ENCODE measurements at places on chromosomes 3 and 15.

DNA sequence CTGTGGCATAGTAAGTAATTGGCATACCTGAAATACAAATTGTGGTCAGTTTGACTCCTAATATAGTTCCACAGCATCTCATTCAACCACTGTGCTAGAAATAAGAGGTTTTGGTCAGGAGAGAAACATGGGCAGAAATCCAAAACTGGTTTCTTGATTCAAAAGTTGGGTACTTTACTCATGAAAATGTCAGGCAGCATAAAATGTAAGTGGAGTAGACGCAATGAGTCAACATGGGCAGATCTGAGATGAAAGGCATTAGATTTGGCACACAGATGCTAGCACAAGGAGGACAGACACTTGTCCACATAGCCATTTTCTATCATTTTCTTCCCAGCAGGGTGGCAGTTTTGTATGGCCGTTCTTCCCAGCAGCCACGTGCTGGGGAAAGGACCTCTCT lies 255.8 kb upstream of the CDIN1 start:
- DNase-seq = no peak

DNA sequence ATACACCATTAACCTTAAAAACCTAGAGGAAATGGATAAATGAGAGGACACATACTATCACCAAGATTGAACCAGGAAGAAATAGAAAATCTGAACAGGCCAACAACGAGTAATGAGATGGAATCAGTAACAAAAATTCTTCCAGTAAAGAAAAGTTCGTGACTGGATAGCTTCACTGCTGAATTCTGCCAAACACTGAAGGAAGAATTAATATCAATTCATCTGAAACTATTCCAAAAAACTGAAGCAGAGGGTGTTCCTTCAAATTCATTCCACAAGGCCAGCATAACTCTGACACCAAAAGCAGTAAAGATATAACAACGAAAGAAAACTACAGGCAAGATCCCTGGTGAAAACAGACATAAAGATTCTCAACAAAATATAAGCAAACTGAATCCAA lies 195.8 kb upstream of the GPR149 start:
- no peak for DNase-seq

GRCh38 chr15:54675241-54675640 lies 521.5 kb downstream of the RSL24D1 start:
- no peak for DNase-seq

DNA sequence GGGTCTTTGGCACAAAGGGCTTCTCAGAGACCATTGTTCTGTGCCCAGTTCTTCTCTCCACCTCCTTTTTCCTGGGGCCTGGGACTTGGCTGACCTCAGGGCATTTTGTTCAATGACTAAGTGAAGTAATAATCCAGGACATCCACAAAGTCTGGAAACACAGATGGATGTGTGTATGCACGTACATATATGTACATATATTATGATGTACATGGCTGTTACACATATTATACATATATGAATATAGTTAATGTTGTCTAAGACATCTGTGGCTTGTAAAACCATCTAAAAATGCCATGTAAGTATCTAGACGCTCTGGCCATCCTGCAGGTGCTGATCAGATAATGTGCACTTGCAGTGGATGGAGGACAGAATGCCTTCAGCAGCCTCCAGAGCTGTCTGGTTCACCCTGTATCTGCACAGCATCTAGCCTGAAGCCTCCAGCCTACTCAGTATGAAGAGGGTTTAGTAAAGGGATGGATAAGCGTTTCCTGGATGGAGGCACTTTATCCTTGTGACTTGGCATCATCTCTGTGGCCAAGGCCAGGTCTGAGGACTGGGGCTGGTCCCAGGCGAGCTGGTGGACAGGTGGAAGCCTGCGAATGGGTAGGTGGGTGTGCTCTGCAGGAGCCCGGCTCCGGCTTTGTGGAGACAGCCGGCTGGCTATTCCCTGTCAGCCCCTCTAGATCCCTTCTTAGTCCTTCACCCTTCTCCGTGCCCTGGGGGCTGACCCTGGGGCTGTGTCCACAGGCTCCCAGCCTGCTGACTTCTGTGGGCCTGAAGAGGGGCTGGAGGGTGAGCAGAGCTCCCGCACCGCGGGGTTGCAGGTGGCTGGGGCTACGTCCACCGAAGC lies 88.4 kb downstream of the WNT7A start:
- no peak for DNase-seq

GRCh38 chr3:113374078-113374477 lies 67.2 kb downstream of the CFAP44 start:
- DNase-seq = no peak

- DNase-seq = no peak
Measured at GRCh38 chr3:41683666-41684350, 278.1 kb downstream of the ULK4 start.

DNA sequence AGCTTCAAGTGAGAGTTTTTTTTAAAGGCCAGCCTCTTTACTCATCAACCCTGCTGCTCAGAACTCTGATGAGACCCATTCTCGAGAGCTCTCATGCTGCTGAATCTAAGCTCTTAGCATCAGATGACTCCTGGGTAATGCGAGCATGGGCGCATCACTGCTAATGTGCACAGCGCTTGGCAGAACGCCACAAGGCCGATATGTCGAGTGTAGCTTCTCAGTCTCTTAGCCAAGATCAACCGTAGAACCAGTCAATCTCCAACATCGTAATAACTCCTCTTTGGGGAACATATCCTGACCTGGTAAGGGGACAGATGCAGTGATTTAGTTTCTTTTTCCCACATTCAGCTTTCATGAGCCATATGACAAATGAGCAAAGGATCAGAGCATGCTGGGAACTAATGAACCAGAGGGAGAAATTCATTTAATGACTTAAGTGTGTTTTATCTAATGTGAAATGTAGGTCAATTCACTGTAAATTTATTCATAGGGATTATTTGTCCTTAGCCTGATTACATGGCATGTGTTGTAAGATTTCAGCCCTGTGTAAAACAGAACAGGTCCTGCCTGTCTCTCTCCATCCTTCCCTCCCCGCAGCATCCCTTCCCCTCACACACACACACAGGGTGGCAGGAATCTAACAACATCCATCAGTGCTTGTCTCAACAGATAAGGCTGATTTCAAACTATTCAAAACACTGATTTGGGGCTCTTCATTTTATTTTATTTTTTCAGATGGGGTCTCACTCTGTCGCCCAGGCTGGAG lies 195.4 kb upstream of the C2CD4B start:
- DNase-seq = peak; percentile 7

DNA sequence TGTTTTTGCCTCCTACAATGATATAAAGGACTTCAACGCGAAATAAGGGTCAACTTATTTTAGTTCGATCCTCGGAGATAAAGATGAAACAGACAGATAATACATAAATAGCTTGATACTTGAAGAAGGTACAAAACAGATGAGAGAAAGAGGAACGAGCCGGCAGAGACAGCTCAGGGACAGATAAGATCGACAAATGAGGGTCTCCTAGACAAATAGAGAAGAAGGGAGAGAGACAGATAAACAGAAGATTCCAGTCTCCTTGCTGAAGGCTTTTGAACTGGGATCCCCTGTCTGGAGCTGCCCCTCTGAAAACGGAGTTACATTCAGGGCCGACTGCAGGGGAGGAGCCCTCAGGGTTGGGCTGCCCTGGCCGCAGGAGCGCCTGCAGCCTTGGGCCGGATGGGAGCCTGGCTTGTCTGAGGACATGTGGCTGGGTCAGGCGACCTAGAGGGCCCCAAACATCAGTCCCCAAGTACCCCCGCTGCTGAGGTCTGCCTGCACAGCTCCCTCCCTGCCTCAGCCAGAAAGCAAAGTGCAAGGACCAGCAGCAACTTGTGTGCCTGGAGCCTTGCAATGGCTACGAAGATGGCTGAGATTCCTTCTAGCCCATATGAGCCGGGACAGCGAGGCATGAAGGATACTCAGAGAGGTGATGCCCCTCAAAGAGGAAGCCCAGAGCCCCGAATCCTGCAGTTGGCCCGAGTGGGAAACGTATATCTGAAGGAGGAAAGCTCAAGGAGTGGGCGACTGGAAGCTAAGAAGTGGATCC lies 926 bp upstream of the SKOR1 start:
- no peak for DNase-seq

- no peak for DNase-seq
Measured at GRCh38 chr3:5149306-5149880, 27.3 kb downstream of the ARL8B start.

DNA sequence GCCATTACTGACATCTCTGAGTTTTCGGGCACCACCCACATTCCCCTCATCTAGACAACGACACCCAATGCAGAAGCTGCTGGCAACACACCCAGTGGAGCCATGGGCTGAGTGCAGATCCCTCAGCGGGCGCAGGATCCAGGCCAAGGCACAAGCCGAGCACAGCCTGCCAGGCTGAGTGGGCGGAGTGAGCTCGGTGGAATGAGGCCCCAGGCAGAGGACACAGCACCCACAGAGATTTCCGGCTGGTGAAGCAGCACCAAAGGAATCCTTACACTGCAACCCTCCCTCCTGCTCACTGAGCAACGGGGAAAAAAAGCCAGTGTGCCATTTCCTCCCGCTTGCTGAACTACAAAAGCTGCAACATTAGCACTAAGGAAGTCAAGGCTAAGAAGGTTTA lies 34.3 kb downstream of the ZMAT3 start:
- DNase-seq = no peak

DNA sequence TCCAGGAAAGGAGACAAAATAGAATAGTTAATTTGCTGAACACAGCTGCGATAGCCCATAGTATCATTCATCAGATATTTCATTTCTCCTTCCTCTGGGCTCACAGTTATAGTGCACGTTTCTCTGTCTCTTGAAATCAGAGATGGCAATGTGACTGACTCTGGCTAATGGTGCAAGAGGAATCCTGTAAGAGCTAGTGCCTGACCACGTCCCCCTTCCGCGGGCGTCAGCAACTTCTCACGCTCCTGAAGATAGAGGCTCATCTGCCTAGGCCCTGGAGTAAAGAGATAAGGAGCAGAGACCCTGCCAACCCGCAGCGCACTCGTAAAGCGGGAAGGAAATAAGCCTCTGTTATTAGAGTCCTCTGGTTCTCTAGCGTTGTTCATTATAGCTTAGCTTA lies 391.8 kb downstream of the VPS13C start:
- DNase-seq = no peak

DNA sequence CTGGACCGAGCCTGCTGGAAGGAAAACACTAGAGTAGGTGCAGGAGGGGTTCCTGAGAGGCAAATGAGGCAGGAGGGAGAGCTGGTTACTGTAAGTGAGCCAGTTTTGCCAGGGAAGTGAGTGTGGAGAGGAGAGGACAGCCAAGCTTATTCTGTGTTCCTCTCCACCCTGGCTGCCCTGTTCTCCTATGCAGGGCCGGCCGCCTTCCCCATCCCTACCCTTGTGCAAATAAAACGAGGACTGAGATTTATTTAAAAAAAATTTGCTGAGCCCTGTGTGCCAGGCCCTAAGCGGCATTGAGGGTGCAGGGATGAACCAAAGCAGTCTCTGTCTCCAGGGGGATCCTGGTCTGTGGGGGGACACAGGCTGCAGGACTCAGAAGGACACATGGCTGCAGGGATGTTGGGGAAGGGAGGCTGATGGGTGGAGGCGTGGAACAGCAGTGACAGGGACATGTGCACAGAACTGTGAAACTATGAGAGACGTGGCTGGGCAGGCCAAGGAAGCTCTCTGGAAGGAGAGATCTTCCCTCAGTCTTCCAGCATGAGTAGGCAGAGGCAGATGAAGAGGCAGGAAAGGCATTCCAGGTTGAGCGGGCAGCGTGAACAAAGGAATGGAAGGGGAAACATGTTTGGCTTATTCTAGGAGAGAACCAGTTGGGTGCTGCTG lies 12.1 kb downstream of the CORO2B start:
- DNase-seq = no peak

- no peak for DNase-seq
Measured at GRCh38 chr15:57320631-57321220, 55.6 kb upstream of the CGNL1 start.

GRCh38 chr3:43191116-43191515 lies 85.2 kb upstream of the POMGNT2 start:
- no peak for DNase-seq

DNA sequence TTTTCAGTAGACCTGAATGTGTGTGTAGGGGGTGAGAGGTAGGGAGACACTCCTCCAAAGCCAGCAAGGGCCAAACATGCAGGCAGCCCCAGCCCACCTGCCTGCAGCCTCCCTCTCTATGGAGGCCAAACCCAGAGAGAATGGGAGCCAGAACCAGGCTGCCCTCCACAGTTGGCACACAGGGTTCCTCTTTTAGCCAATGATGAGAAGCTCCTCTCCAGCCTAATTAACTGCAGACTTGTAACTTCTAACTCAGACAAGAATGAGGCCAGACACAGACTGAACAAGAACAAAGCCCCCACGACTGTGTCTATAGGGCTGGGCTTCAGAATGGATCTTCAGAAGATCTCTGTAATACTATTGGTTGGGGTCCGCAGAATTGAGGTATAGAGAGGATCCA lies 12.3 kb upstream of the TLE3 start:
- DNase-seq = no peak

- DNase-seq = peak; percentile 50
Measured at GRCh38 chr15:96418146-96418545, 87.6 kb downstream of the NR2F2 start.

DNA sequence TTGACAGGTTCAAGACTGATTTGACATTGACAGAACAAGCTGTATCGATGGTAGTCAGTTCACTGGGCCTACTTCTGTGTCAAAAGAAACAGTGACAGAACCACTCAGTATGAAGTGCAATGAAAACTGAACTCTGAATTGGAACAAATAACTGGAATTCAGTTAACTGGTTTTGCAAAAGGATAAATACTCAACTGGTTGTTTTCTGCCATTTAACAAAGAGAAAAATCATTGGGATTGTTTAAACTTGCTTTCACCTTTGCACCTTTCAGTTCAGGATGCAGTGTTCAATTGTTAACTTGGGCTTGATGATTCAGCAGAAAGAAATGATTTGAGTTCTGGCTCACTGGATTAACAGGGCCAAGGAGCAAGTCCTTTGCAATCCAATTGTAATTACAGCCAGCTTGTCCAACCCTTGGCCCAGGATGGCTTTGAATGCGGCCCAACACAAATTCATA lies 4.9 kb downstream of the BTD start:
- no peak for DNase-seq

DNA sequence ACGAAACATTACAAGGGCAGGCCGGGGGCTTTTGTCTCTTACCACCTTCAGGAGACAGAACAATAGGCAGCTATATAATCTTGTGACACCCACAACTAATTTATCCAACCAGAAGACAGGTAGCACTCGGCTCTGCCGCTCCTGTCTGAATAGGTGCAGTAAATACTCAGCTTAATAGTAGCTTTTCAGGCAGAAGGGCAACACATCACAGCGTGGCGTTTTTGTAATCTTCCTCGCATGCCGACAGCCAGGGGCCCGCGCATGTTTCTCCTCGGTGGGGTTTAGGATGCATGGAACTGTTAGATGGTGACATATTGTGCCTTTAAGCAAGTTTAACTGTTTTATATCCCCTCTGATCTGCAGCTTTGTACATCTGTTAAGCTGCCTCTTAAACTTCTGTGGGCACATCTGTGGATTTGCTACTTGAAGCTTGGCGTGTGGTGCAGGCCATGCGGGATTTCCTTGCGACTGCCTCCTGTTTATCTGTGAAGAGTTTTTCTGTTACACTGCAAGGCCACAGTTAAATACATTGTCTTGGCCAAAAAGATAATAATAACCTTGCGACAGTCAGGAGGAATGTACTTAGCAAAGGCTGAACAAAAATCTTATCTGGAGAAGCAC lies 123.2 kb upstream of the BNIP2 start:
- peak; percentile 63 for DNase-seq

- no peak for DNase-seq
Measured at GRCh38 chr15:63396152-63396928, 14.7 kb upstream of the CA12 start.
